PC-9 (cell line): ENCODE measurements at places on chromosomes 13 and 19. TPM values are rescaled to one million over a fixed set of nuclear protein-coding genes. Genes with fewer than 3 reads are reported as not detected.
A peak's percentile ranks its signal among the peaks of the same experiment; 100 is the strongest.

The TBXA2R gene
- 0.38 TPM in 1 of 2 replicates, not detected in the other for total RNA-seq

The PGLYRP2 gene
- total RNA-seq = not detected in 2 replicates

The SLC1A5 gene
- 218 and 264 TPM in 2 replicates for total RNA-seq

The GRIK5 gene
- total RNA-seq = 0.96 and 1.1 TPM in 2 replicates

The NOP53 gene
- total RNA-seq = 225 and 296 TPM in 2 replicates

GRCh38 chr19:43678512-43679261, 8.7 kb upstream of the PLAUR start:
- H3K36me3 ChIP-seq = no peaks in the 10 kb centered on the region
- H3K4me1 ChIP-seq = peaks cover 24% of the 10 kb centered on the region
- H3K27me3 ChIP-seq = no peaks in the 10 kb centered on the region
- H3K27ac ChIP-seq = peak overlapping the region; percentile 30
- H3K4me3 ChIP-seq = no peak overlapping the region

- no peak for DNase-seq
- H3K27me3 ChIP-seq = no peaks in the 10 kb centered on the region
- no peaks in the 10 kb centered on the region for H3K36me3 ChIP-seq
- H3K4me3 ChIP-seq = no peak overlapping the region
These were observed 76.0 kb upstream of the STK24 start for GRCh38 chr13:98652721-98653462.

DNA sequence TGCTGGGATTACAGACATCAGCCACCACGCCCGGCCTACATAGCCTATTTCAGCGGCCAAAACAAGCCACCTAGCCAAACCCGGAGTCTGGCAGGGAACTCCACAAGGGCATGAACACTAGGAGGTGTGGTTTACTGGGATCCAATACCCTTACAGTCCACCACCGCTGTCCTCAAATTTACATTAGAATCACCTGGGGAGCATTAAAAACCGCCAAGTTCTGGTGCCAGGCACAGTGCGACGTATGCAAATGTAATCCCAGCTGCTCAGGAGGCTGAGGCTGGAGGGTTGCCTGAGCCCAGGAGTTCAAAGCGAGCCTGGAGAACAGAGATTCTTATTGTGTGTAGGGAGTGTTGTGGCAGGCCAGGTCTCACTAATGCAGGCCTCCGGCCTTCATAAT, 4.2 kb upstream of the AP1M1 start:
- H3K4me1 ChIP-seq = peaks cover 18% of the 10 kb centered on the region
- H3K27ac ChIP-seq = no peak overlapping the region
- H3K27me3 ChIP-seq = no peaks in the 10 kb centered on the region

GRCh38 chr19:13118424-13119193, 545 bp downstream of the NACC1 start:
- H3K27ac ChIP-seq = peak overlapping the region; percentile 43; the same call in 1 of the 2 replicates
- H3K4me3 ChIP-seq = peak overlapping the region; percentile 99
- H3K27me3 ChIP-seq = no peaks in the 10 kb centered on the region
- peak; percentile 67 for DNase-seq
- peaks cover 20% of the 10 kb centered on the region; the same call in 1 of the 2 replicates for H3K36me3 ChIP-seq

GRCh38 chr13:98977568-98978265, at the start of gene DOCK9:
TSS of gene DOCK9 (minus strand) at chr13:98978064. CDS start at chr13:98977909, 155 bp downstream.
- H3K36me3 ChIP-seq = no peaks in the 10 kb centered on the region
- H3K4me3 ChIP-seq = peak within 1 kb of the TSS; percentile 41; the same call in 1 of the 2 replicates
- peak; percentile 72 for DNase-seq
- no peaks in the 10 kb centered on the region for H3K27me3 ChIP-seq

GRCh38 chr13:94115054-94115453, 364.4 kb downstream of the DCT start:
- no peak overlapping the region for H3K4me3 ChIP-seq
- H3K27me3 ChIP-seq = no peaks in the 10 kb centered on the region
- H3K4me1 ChIP-seq = no peaks in the 10 kb centered on the region
- no peak for DNase-seq

GRCh38 chr19:47631681-47632446, 22.9 kb downstream of the BICRA start:
- no peaks in the 10 kb centered on the region for H3K27me3 ChIP-seq
- 0 out of 2 replicates have a peak, but pooled peaks cover 4% of the 10 kb centered on the region for H3K36me3 ChIP-seq
- no peak overlapping the region for H3K27ac ChIP-seq
- DNase-seq = no peak

DNA sequence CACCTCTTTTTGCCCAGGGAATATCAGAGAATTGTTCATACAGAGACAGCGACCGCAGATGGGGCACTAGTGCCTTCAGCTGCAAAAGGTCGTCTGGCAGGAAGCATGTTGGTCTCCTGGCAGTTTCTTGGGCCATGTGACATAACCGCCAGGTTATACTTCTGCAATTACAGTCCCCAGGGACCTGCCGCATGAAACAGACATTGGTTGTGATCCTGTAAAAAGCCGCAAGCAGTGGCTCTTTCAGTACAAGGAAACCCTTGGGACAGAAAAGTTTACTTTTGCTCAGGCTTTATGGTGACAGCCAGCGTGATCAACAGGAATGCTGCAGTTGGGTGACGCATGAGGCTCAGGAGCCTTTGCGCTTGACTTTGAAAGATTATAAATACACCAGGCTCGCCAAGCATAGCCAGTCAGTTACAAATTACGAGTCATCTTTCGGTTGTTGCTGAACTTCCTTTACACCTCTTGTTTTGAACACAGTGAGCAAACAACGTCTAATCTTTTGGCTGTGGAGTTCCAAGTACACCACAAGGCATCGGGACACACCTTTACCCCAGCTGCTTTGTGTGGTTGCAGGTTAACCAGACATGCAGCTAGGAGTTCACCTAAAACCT, 50.5 kb upstream of the UBE2L5 start:
- peak; percentile 32 for DNase-seq
- H3K27ac ChIP-seq = no peak overlapping the region
- peaks cover 15% of the 10 kb centered on the region for H3K4me1 ChIP-seq
- no peaks in the 10 kb centered on the region for H3K36me3 ChIP-seq
- no peak overlapping the region for H3K4me3 ChIP-seq

- H3K27ac ChIP-seq = no peak overlapping the region
- H3K36me3 ChIP-seq = no peaks in the 10 kb centered on the region
- no peaks in the 10 kb centered on the region for H3K4me1 ChIP-seq
- no peak overlapping the region for H3K4me3 ChIP-seq
- H3K27me3 ChIP-seq = no peaks in the 10 kb centered on the region
These were observed 2.2 kb downstream of the MZF1 start for GRCh38 chr19:58570770-58571574.

GRCh38 chr13:45812695-45813372, 38.7 kb downstream of the SIAH3 start:
- no peaks in the 10 kb centered on the region for H3K4me1 ChIP-seq
- H3K27me3 ChIP-seq = peaks cover 39% of the 10 kb centered on the region
- no peak for DNase-seq
- H3K27ac ChIP-seq = no peak overlapping the region
- H3K36me3 ChIP-seq = no peaks in the 10 kb centered on the region

DNA sequence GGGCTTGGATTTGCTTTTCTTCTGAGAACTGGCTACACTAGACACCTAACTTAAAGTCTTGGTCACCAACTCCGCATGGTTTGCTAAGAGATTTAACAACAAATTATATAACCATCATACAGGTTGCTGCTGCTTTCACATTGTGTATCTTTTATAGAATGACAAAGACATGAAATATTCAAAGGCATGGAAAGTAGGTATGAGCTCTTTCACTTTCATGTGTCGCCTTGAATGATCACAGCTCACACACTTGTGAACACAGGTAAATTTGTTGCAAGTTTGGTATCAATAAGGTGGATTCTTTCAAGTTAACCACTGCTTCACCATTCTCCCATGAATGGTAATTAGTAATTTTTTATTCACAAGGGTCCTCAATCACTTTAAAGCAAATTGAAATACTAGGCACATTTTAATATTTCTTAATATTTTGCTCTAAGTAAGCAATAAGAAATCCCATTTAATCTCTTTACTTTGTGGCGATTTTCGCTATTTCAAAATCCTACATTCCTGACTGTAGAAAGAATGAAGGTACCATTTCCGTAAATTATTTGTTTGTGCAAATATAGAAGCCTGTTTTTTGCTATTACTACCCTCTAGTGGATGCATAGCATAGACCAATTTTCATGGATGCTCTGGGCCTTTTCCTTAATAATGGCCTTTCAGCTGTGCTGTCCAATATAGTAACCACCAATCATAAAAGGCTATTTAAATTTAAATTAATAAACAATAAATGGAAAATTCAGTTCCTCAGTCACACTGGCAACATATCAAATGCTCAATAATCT, 45.5 kb upstream of the FREM2 start:
- H3K27ac ChIP-seq = no peak overlapping the region
- H3K4me3 ChIP-seq = no peak overlapping the region
- no peaks in the 10 kb centered on the region for H3K27me3 ChIP-seq

DNA sequence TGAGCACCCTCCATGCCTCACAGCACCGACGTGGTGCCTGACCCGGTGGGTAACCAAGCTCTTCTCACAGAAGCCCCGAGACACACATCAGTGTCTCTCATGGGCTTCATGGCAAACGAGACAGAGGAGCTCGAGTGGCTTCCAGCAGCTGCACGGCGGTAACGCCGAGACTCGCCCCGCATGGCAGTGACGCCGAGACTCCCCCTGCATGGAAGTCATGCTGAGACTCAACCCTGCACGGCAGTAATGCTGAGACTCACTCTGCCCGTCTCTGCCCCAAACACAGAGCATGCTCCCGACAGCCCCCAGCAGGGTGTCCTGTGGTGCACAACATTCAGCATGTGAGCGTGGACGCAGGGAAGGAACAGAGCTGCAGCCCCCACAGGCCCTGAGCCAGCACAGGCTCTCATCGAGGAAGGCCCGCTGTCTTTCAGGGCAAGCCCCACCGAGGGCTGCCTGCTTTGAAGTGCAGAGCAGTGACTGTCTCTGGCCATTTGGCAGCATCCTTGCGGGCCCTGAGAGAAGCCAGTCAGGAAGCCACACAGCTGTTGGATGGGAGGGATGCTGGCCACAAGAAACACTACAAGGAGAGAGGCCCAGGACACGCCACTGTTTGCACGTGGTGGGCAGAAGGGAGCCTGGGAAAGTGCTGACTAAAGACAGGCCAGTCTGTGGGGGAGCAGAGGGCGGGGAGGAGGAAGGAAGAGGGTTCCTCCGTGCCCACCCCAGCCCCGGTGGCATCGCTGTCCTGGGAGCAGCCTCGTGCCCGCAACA, 9.5 kb downstream of the GAS6 start:
- 0 out of 2 replicates have a peak, but pooled peaks cover 3% of the 10 kb centered on the region for H3K36me3 ChIP-seq
- no peak overlapping the region for H3K4me3 ChIP-seq

DNA sequence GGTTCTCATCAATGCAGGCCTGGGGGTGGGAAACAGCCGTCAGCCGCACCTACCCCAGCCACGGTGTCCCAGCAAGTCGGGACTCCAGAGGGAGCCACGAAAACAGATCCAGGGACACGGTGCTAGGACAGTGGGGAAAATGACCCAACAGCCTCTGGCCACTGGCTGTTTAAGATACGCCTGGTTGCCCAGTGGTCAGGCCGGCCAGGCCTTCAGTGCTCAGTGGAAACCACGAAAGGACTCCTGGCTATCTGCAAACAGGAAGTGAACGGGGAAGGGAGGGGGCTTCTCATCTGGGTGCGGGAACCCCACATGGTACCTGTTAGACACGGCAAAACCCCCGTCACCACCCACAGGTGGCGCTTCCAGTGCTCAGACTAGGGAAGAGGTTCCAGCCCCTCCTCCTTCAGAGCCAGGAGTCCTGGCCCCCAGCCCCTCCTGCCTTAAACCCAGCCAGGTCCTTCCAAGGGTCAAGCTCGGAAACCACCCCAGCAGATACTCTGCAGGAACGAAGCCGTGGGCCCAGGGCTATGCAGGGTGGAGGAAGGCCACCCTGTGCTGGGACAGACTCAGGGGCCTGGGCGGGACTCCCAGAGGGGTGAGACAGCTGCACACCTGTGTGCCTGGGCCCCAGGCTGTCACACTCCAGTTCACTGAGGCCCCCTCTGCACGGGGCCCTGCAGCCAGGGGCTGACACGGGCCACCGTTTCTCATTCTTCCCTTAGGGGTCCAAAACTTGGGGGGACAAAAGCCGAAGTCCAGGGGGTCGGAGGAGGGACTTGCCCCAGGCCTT, 4.5 kb downstream of the PPP1R12C start:
- H3K27ac ChIP-seq = no peak overlapping the region
- no peaks in the 10 kb centered on the region for H3K27me3 ChIP-seq
- no peak for DNase-seq

DNA sequence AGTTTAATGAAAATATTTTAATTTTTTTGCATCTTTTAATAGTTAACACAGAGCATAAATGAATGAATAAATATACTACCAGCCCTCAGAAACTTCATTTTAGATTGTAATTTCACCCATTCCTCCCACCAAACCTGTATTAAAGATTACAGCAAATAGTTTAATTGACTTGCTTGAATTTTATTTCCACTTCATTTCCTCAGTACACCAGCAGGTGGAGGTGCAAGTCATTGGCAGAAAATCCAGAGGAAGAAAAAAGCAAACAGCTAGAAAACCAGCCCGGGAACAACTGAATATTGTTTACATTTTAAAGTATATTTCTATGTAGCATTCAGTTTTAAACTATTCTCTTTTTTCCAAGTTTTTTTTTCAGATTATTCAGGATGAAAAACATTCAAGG, 177.8 kb downstream of the OLFM4 start:
- H3K4me3 ChIP-seq = no peak overlapping the region
- no peak for DNase-seq
- no peaks in the 10 kb centered on the region; the same call in 1 of the 2 replicates for H3K27me3 ChIP-seq
- no peaks in the 10 kb centered on the region for H3K4me1 ChIP-seq

DNA sequence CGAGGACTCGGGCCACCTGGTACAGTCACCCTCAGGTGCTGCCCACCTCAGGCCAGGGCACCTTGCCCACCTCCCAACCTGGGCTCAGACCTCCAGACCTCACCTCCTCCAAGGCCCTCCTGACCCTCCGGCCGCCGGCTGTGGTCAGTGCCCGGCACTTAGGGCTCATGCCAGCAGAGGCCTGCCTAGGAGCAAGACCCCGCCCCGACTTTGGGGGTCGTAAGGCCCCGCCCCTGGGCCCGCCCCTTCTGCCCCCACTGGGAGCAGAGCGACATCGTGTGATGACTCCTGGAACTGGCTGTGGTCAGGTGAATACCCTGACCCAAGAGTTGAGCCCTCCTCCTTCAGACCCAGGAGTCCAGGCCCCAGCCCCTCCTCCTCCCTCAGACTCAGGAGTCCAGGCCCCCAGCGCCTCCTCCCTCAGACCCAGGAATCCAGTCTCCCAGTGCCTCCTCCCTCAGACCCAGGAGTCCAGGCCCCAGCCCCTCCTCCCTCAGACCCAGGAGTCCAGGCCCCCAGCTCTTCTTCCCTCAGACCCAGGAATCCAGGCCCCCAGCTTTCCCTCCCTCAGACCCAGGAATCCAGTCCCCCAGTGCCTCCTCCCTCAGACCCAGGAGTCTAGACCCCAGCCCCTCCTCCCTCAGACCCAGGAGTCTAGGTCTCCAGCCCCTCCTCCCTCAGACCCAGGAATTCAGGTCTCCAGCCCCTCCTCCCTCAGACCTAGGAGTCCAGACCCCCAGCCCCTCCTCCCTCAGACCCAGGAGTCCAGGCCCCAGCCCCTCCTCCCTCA, at the start of gene SBK2:
Gene SBK2, minus strand, starts transcription at position 183 of the 790 bp plus-strand sequence. CDS start 839 bp downstream, outside the sequence.
- no peak within 1 kb of the TSS for H3K27ac ChIP-seq
- H3K4me3 ChIP-seq = no peak within 1 kb of the TSS
- DNase-seq = peak; percentile 31
- H3K36me3 ChIP-seq = no peaks in the 10 kb centered on the region
- peaks cover 19% of the 10 kb centered on the region for H3K4me1 ChIP-seq
